Sigmoid colon (tissue), 7 donors: ENCODE measurements at places on chromosomes 11 and 22. TPM values are rescaled to one million over a fixed set of nuclear protein-coding genes. Genes with fewer than 3 reads are reported as not detected.
A peak's percentile ranks its signal among the peaks of the same experiment; 100 is the strongest.

GRCh38 chr11:109978895-109979294 lies 114.3 kb upstream of the ZC3H12C start:
- H3K4me3 ChIP-seq: no peak overlapping the region
- DNase-seq: no peak
- H3K4me1 ChIP-seq: no peaks in the 10 kb centered on the region
- no peaks in the 10 kb centered on the region for H3K36me3 ChIP-seq
- no peaks in the 10 kb centered on the region for H3K27me3 ChIP-seq

GRCh38 chr11:27011560-27012233 lies 17.8 kb downstream of the FIBIN start:
- no peaks in the 10 kb centered on the region for H3K36me3 ChIP-seq
- no peaks in the 10 kb centered on the region for H3K4me1 ChIP-seq
- peak overlapping the region; percentile 57 for H3K27ac ChIP-seq
- no peak overlapping the region for H3K4me3 ChIP-seq
- H3K27me3 ChIP-seq: no peaks in the 10 kb centered on the region

DNA sequence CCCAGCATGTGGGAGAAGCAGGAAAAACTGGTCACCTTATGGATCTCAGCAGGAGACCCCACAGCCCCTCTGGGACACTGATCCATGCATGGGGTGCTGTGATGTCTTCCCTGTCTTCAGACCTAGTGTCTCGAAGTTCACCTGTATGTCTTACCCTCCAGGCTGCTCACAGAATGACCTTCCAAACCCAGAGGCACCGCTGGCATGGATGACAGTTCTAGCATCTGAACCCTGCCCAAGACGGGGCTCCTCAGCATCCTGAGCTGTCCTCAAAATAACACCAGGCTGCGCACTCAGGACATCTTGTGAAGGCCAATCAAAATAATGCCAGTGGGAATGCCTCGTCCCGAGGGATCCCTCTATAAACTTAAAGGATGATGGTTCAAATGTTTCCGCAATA lies 824.9 kb downstream of the TBC1D22A start:
- no peaks in the 10 kb centered on the region for H3K36me3 ChIP-seq
- peak; percentile 20 for DNase-seq
- no peaks in the 10 kb centered on the region for H3K4me1 ChIP-seq
- no peak overlapping the region for H3K27ac ChIP-seq
- no peak overlapping the region for H3K4me3 ChIP-seq

DNA sequence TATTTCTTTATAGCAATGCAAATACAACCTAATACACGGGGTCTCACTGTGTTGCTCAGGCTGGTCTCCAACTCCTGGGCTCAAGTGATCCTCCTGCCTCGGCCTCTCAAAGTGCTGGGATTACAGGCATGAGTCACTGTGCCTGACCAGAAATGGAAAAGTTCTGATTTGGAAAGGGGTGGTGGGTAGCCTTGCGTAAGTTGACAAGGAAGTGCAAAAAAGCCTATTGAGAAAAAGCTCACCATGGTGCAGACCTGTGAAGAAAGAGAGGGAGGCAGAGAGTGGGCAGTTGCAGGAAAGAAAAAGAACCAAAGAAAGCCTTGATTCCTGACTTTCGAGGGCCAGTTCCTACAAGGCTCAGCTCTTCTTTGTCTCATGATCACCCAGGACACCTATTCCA lies 27.1 kb downstream of the AGBL2 start:
- no peak for DNase-seq
- H3K4me3 ChIP-seq: no peak overlapping the region
- no peak overlapping the region for H3K27ac ChIP-seq
- H3K4me1 ChIP-seq: no peaks in the 10 kb centered on the region
- H3K27me3 ChIP-seq: no peaks in the 10 kb centered on the region

- no peaks in the 10 kb centered on the region for H3K4me1 ChIP-seq
- no peak for DNase-seq
- H3K27ac ChIP-seq: peak overlapping the region; percentile 22
- H3K4me3 ChIP-seq: no peak overlapping the region
Observed at GRCh38 chr11:32103941-32104340, 13.1 kb downstream of the RCN1 start.

GRCh38 chr11:20397281-20397680 lies 9.8 kb downstream of the PRMT3 start:
- no peaks in the 10 kb centered on the region for H3K4me1 ChIP-seq
- no peak overlapping the region for H3K4me3 ChIP-seq
- H3K36me3 ChIP-seq: peaks cover 5% of the 10 kb centered on the region
- H3K27me3 ChIP-seq: no peaks in the 10 kb centered on the region
- no peak overlapping the region for H3K27ac ChIP-seq

GRCh38 chr11:12989428-12990161 lies 19.5 kb upstream of the RASSF10 start:
- DNase-seq: no peak
- H3K36me3 ChIP-seq: no peaks in the 10 kb centered on the region
- no peaks in the 10 kb centered on the region for H3K4me1 ChIP-seq
- no peak overlapping the region for H3K4me3 ChIP-seq

DNA sequence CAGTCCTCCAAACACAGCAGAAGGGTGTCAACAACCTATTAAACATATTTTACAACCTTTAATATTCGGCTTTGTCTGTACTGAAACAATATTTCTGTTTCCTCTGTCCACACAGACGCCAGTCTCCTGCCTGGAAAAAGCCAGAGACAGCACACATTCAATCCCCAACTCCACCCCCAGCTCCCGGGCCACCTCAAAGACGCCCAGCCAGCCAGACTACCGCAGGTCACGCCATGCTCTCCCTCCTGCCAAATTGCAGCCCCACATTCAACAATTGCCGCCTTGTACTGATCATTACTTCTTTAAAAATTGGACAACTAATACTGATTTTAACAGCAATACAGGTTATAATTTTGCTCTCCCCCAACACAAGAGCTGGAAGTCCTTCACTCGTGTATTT lies 1.2 kb downstream of the SERGEF start:
- no peaks in the 10 kb centered on the region for H3K36me3 ChIP-seq
- H3K4me3 ChIP-seq: peak overlapping the region; percentile 73
- H3K27ac ChIP-seq: peak overlapping the region; percentile 84
- H3K27me3 ChIP-seq: no peaks in the 10 kb centered on the region

DNA sequence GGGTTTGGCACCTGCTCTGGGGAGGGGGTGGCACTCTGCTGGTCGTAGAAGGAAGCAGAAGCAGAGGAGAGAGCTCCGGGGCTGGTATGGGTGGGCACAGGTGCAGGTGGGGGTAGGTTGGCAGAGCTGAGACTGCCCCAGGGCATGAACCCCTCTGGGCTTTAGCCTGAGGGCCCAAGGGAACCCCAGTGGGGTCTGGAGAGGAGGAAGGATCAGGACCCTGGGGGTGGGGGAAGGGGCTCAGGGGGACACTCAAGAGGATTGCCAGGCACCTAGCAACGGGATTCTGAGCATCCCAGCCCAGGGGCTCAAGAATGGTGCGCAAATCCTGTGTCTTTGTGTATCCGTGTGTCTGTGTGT lies 6.3 kb downstream of the ALDH3B2 start:
- H3K27me3 ChIP-seq: no peaks in the 10 kb centered on the region
- no peak overlapping the region for H3K4me3 ChIP-seq
- H3K4me1 ChIP-seq: no peaks in the 10 kb centered on the region
- H3K36me3 ChIP-seq: no peaks in the 10 kb centered on the region
- DNase-seq: no peak
- no peak overlapping the region for H3K27ac ChIP-seq

DNA sequence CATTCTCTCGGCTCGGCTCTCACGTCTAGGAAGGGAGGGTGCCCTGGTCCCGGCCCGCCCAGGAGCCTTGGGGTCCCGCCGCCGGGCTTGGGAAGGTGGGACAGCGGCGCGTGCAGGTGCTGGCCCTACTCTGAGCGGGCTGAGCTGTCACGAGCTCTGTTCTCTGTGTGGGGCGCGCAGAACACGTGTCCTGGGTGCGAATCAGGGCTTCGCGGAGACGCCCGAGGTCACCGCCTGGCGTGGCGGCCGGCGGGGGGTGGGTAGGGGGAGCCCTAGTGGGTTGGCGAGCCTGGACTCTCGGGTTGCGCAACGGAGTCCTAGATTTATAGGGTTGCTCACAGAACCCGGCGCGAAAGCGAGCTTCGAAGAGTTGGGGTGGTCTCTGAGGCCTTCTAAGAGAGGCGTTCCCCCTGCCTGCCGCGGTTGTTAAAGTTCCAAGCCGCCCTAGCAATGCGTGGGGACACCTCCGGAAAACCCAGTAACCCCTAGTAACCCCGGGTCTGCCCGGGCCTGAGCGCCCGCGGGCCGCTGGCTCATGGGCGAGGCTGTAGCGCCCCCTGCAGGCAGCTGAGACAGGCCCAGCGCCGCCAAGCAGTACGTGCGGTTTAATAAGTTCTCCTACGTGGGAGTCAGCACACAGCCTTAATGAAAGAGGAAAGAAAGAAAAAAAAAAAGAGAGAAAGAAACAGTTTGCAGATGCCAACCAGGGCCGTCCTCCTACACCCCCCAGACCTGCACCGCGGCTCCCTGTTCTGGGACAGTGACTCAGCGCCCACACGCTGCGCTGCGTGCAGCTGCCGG lies 2.7 kb downstream of the ADM start:
- H3K4me3 ChIP-seq: peak overlapping the region; percentile 82
- H3K27me3 ChIP-seq: no peaks in the 10 kb centered on the region
- peak; percentile 95 for DNase-seq
- peak overlapping the region; percentile 95 for H3K27ac ChIP-seq

DNA sequence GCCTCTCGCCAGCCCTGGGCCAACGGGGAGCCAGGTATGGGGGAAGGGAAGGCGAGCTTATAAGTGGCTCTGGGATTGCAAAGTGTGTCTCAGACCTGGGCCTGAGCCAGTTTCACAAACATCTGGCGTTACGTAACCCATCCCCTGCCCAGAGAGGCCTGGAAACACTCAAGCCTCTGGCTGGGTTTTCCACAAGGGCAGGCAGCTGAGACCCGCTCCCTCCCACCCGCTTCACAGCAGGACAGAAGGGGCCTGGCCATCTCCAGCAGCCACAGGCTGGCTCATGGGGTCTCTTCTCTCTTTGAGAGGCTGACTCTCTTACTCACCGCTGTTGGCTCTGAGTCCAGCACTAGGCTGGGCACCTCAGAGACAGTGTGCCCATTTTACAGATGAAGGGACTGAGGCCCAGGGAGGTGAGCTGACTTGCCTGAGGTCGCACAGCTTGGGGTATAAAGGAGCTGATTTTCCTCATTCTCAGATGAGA lies 44.5 kb downstream of the TRIOBP start:
- DNase-seq: peak; percentile 99
- H3K27me3 ChIP-seq: no peaks in the 10 kb centered on the region
- H3K4me3 ChIP-seq: no peak overlapping the region
- peak overlapping the region; percentile 66 for H3K27ac ChIP-seq
- H3K36me3 ChIP-seq: no peaks in the 10 kb centered on the region

ADSL gene
- 98.8 TPM for total RNA-seq

ZBTB16 gene
- total RNA-seq: 99.5 TPM

MADD gene
- total RNA-seq: 33.5 TPM

OSBP gene
- 28.4 TPM for total RNA-seq
